Activated CD4-positive, CD25-positive, alpha-beta regulatory T cell treated with anti-CD3 and anti-CD28 coated beads, Interleukin-2, amount 50 U/mL, for 24 hours (primary cell): ENCODE measurements at places on chromosomes 5 and 9.

- no peak for ATAC-seq
Measured at GRCh38 chr9:94779693-94780290, 53.3 kb downstream of the AOPEP start.

DNA sequence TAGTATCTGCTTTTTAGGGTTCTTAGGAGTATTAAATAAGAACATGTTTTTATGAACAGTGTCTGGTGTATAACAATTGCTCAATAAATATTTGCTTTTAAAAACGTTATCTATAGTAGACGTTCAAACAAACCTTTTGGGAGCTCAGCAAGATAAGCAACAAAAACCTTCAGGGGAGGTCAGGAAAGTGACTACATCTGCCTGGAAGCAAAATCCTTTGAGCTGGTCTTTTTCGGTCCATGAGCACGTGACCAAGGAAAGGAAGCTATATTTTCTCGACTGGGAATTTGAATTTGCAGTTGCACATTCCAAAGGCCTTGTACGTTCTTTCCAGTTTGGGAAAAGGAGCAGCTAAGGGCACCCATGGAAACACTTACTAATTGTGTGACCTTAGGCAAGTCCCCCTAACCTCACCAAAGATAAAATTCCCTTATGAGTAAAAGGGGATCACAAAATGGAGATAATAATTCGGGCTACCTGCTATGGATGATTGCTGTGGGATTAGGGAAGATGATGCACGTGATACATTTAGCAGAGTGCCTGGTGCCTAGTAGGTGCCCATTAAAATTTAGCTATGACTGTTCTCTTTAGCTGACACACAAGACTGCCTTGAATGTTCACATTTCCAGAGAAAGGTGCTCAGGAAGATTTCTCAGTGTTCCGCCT, 45.4 kb downstream of the PTTG1 start:
- ATAC-seq, result peak; percentile 11

GRCh38 chr5:80326468-80326867, 6.7 kb downstream of the SPZ1 start:
- no peak for ATAC-seq

DNA sequence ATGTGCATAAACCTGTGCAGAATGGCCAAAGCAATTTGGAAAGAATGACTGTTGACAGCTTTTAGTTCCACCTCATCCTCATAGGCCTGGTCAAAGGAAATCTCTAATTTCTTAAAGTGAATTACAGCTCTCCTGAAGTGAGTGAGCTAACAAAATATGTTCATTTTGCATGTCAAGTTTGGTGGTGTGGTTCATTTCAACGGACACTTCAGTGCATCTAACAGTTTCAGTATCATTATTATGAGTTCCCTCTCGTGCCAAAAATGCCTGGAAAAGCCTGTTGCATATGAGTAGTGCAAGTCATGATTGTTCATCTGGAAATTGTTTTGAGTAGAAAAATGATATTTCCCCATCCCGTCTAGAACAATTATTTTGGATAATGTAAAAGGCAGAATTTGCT, 53.2 kb upstream of the HMHB1 start:
- ATAC-seq, result peak; percentile 17

- ATAC-seq, result peak; percentile 52
Measured at GRCh38 chr9:134475011-134475790, 148.9 kb downstream of the RXRA start.
